ENCODE measurements at places on chromosomes 11 and 22.

DNA sequence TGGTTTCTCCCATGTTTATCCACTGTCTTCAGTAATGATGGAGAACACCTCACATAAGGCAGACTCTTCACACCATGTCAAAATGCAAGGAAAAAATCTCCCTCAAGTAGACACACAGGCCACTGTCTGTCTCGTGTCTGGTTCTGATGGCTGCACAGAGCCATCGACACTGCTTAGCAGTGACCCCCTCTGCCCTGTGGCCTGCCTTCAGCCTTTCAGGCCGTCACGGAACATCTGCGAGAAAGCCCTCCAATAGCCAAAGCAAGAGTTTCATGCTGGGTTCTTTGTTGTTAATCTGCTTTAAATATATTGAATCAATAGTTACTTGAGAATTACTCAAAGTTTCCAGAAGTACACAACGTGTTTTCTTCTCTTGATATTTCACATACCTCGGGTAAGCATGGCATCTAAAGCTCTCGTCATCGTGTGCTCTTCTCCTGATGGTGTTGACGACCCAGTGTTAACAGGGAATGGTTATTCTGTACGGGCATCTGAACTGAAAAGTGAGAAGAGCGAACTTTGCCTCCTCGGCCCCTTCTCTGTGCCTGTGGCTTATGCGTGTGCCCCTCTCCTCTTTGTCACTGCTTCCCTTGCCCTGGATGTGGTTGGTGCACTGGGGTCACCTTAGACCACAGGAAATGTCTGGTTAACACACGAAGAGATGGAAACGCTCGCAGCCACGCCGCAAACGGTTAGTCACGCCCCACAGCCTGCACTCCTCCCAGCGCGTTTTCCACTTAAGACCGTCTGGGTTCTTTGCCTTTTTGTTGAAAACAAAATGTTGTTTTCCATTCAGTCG lies 33.4 kb upstream of the CTTN start:
- no peak for DNase-seq

DNA sequence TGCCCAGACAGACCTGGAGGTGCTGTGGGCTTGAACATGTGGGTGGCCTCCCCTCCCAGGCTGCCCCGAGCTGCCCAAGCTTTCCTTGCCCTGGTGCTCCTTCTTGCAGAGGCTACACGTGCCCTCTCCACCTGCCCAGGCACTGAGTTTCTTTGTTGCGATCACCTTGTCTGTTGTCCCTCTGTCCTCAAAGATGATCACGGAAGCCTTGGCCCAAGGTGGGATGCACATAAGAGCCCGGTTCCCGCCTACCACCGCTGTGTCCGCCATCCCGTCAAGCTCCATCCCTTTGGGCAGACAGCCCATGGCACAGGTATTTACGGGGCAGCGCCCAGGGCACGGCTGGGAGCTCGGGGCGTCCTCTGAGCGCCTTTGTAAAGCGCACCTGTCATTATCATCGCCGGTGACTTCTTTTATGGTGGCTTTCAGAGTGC lies 67.5 kb downstream of the MED15 start:
- DNase-seq: no peak

- DNase-seq: no peak
Measured at GRCh38 chr11:78040691-78041379, 17.8 kb upstream of the KCTD14 start.

DNA sequence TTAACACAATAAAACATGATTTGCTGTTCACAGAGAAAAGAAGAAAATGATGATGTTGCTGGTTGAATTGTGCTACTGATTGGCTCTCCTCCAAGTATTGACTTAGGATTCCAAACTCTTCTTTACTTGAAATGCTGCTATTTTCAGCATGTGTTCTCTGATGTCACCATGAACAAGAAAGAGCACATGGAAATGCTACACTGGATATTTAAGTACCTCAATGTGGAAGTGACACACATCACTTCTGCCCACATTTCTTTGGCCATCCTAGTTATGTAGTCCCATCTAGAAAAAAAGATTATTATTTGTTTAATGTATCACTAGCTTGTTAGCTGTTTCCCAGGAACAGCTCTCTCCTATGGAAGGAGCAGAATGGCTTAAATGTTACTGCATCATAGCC lies 27.2 kb downstream of the OR52B2 start:
- no peak for DNase-seq

DNA sequence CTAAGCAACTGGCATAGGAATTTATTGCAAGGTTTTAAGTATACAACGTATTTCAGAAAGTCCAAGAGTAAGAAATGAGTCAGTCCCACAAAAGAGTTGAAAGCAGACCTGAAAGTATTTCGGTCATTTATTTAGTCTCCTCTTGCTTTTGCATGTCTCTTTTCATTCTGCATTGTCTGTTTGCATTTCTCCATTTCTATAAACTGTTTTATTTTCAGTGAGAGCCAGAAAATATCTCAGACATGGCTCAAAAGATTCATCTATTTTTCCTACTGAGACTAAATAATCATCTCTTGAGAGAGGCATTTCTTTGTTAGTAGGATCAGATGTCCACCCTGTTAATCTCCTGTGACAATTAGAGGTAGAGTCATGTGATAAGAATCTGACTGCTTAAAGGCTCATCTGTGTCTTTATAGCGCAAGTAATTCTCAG lies 219.1 kb upstream of the CCDC179 start:
- no peak for DNase-seq

DNA sequence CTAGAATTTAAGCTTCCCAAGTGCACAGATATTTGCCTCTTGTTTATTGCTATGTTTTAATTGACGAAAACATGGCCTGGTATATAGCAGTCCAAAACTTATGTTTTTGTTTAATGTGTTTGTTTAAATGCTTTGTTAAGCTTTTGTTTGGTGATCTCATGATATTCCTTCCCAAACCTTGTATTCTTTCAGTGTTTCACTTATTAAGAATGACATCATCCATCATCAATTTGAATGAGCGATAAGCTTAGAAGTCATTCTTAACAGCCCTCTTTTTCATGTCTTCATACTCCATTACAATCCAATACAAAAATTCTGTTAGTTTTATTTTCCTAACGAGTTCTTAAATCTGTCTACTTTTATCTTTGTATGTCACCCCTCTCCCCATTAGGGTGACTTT lies 206.0 kb downstream of the DYNC2H1 start:
- no peak for DNase-seq

DNA sequence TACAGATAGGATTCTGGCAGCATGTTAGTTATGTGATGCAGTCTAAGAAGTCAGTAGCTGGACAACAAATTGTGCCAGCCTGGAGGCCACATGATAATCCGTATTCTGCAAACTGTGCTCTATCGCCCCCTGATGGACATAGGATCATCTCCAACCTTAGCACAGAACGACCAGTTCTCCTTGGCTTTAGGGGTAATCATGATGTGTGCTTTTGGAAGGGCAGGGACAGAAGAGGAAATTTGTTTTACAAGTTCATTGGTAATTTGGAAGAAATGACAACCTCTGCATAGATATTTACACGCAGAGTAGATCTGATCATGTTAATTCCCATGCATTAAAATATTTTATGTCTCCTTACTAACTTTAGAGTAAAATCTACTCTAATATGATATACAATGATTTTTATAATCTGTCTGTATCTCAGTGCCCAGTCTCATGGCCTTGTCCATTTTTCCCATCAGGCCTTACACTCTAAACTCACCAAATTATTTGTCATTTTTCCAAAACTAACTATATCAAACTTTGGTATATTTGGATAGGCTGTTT lies 12.1 kb downstream of the OR10D3 start:
- peak; percentile 61 for DNase-seq

DNA sequence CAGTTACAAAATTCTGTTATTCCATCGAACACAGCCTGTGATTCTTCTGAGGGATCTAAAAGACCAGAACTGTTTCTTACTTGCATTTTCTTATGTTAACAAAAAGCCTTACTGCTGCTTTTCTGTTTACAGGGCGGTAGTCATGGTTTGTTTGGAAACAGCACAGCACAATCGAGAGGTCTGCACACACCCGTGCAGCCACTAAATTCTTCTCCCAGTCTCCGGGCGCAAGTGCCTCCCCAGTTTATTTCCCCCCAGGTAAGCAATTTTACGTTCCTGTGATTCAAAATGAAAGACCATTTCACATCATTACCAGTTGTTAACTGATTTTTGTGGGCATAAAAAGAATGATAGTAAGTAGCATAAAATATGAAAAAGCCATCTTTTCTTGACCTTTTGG lies 60.8 kb upstream of the ADSL start:
- no peak for DNase-seq

DNA sequence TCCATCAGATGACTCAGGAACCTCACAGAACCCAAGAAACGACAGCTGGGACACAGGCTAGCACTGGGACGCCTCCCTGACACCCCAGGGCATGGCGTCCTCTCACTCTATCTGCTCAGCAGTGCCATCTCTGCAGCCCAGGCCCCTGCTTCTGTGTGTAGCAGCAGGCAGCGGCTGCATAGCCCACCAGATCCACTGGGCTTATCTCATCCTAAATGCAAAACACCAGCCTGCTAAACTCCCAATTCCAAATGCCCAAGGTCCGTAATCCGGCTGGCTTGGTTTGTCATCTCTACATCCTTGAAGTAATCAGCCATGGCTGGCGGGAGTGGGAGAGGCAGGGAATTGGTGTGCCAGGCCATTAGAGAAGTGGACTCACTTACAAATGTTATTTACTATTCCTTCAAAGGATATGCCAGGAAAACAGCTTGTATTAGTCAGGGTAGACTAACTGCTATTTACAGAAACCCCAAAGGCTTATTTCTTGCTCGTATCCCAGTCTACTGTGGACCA lies 30.7 kb downstream of the SPATA19 start:
- DNase-seq: no peak

- DNase-seq: no peak
Measured at GRCh38 chr11:114709960-114710359, 31.6 kb downstream of the NXPE2 start.

GRCh38 chr11:87493516-87493915 lies 455.8 kb downstream of the TMEM135 start:
- DNase-seq: no peak

- no peak for DNase-seq
Measured at GRCh38 chr22:37351232-37351631, 68.9 kb downstream of the CYTH4 start.

GRCh38 chr22:38700270-38700788 lies 414 bp downstream of the JOSD1 start:
- peak; percentile 80 for DNase-seq

GRCh38 chr22:49392841-49393510 lies 434.7 kb downstream of the BRD1 start:
- no peak for DNase-seq

DNA sequence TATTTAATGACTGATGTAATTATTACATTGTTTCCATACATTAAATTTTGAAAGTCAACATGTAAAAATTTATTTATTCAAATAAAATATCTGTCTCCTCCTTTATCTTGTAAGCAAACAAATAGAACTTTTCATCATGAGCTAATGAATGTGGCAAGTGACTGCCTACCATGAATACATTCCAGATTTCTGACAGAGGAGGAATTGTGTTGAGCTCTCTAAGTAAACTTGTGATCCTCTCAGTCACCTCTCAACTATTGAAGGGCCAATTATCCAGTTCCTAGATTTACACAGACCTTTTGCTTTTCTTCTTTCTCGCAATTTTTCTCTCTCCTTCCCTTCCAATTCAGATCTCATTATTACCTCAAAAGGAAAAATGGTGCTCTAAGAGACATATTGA lies 21.5 kb downstream of the PRRG4 start:
- no peak for DNase-seq

GRCh38 chr11:68889948-68890446 lies 13.6 kb downstream of the MRPL21 start:
- peak; percentile 90 for DNase-seq

DNA sequence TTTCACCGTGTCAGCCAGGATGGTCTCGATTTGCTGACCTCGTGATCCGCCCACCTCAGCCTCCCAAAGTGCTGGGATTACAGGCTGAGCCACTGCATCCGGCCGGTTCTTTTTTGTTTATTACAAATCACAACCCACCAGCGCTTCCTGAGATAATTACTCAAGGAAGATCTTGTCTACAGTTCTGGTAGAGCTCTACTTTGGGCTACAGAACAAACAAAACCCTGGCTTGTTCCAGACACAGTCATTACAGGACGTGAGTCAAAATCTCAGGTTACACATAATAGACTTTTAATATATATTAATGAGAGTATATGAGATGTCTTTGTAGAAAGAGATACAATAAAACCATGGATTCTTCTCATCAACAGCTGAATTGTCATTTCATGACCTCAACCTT lies 42.8 kb upstream of the NUP50 start:
- no peak for DNase-seq
